Effector CD4-positive, alpha-beta T cell (primary cell): ENCODE measurements at places on chromosomes 11 and 22.

DNA sequence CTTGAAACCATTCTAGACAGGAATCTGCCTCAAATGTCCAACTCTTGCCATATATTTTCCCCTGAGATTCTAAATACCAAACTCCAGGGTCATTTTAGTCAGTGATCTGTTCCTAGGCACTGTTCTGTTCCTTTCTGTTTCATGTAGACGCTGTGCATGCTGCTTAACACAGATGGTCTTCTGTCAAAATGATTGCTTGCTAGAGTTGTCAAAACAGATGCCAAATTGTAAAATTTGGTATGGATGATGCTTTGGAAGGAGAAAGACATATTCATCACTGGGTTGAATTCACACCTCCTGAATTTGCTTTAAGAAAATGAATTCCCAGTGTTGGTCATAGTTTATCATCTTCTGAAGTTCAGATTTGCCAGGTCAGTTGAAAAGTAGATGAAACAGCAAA lies 425.9 kb downstream of the ETS1 start:
- DNase-seq: no peak

- no peak for DNase-seq
Observed at GRCh38 chr11:1112351-1113191, 37.9 kb downstream of the MUC2 start.

DNA sequence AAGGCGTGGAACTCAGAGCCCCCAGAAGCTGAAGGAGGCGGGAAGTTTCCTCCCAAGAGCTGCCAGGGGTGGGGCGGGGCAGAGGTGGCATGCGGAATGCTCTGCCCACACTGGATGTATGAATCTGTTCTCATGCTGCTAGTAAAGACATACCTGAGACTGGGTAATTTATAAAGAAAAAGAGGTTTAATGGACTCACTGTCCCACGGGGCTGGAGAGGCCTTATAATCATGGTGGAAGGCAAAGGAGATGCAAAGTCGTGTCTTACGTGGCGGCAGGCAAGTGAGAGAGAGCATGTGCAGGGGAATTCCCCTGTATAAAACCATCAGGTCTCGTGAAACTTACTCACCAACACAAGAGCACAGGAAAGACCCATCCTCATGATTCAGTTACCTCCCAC lies 57.6 kb downstream of the SMIM38 start:
- no peak for DNase-seq

GRCh38 chr11:9687711-9688477 lies 24.0 kb downstream of the SWAP70 start:
- no peak for DNase-seq

GRCh38 chr22:47573141-47573540 lies 810.7 kb downstream of the TBC1D22A start:
- DNase-seq: no peak

DNA sequence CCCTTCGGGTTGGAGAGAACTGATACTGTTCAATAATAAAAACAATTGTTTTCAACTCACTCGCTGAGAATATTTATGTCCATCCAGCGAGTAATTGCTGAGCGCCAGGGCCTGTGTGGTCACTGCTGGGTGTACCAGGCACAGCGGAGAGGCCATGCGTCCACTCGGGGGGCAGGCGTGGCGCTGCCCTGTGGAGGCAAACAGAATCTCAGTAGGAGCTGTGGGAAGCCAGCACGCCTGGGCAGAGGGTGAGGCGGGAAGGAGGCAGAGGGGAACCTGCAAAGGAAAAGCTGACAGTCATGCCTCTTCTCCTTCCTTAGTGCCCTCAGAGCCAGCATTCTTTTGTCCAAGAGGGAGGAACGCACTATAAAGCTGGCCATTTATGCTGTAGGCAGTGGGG lies 11.4 kb downstream of the GLB1L3 start:
- no peak for DNase-seq
